ENCODE measurements at places on chromosomes 2 and 18.
A peak's percentile ranks its signal among the peaks of the same experiment; 100 is the strongest.

DNA sequence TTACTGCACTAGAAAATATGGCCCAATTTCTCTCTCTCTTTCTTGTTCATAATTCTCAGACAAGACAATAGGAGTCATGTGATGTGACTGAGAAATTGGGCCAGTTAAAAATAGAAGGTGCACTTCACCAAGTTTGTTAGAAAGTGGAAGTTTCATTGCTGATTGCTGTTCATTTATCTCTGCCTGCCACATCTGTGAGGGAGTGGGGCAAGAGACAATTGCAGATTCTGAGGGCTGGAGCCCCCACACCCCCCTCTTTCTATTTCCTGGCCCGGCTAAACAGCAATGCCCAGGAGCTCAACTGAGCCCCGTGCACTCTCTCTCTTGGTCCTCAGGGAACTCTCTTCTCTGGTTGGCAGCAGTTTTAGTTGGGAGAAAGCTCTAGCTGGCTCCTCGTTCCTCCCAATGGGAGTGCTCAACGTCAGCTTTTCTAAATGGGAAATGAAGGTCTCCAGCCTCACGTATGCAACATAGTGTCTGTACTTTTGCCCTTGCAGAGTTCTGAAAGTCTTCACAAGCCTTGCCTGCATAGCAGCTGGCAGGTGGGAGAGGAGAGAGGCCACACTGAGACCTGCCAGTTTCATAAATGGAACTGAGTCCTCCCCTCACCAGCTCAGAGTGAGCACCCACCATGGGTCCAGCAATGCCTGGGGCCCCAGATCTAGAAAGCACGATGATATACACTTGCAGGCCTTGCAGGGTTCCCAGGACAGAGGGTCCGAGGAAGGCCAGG is 115.7 kb downstream of the MYCN start:
- DNase-seq, result no peak

- no peak for DNase-seq
These were observed 523.1 kb upstream of the HS6ST1 start for GRCh38 chr2:128841803-128842202.

DNA sequence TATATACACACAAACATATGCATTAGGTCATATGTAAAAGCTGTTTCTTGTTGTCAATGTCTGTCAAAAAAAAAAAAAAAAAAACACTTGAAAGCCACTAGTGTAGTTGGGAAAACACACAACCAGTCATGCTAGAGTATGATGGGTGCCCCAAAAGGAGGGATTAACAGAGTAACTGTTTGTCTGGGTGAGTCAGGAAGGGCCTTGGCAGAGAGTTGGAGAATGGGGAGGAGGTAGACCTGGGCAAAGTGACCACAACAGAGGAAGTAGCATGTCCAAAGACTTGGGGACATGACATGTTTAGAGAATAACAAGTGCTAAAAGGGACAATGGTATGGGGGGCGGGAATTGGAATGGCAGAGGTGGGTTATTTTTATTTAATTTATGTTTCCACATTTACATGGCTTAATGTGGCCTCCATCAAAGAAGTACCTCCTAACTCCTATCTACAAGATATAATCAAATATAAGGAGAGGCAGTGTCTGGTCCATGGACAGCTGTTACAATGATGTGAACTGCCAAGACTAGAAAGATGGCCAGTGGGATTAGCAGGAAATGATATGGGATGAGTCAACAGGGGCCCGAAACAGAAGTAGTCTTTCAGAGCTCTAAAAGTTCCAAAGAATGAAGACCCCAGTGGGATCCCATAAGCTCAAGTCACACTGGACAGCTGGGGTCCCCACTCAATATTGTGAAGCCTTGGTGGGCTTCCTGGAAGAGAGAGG is 99.9 kb upstream of the ZFP36L2 start:
- DNase-seq, result no peak

DNA sequence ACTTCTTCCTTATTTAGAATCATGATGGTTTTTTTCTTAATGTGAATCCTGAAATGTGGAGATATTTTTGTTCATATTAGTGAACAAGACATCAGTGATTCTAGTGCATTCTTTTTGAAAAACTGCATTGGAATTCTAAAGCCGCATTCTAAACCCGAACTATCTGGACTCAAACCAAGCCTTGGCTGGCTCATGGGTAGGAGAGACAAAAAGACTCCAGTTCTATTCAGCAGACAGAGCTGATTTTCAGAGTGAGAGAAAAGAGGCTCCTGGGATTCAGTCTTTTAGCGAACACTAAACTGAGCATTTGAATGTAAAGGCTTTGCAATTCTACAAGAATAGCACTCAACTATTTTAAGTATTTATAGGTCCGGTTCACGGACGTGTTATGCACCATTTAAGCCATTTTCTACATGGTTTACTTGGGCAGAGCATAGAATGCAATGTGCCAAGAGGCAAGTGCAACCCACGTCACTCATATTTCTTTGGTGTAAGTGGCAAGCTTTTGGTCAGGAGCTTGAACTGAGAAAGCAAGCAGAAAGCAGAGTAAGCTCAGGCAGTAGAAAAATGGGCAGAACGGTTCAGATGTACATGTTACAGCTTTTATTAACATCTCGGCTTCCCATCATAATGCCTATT is 227.3 kb upstream of the RAB12 start:
- DNase-seq, result no peak

DNA sequence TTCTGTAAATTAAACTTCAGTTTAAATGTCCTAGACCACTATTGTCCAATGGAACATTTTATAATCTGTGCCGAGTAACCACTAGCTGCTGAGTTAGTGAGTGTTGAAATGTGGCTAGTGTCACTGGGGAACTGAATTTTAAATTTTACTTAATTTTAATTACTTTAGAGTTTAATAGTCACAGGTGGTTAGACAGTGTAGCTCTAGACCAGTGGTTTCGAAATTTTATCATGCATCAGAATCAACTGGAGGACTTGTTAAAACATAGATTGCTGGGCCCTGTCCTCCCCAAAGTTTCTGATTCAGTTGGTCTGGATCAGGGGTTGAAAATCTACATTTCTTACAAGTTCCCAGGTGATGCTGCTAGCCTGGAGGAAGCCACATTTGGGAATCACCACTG is 110.4 kb downstream of the FMNL2 start:
- no peak for DNase-seq

- DNase-seq, result peak; percentile 28
These were observed 332.2 kb downstream of the DYSF start for GRCh38 chr2:71785516-71785981.

DNA sequence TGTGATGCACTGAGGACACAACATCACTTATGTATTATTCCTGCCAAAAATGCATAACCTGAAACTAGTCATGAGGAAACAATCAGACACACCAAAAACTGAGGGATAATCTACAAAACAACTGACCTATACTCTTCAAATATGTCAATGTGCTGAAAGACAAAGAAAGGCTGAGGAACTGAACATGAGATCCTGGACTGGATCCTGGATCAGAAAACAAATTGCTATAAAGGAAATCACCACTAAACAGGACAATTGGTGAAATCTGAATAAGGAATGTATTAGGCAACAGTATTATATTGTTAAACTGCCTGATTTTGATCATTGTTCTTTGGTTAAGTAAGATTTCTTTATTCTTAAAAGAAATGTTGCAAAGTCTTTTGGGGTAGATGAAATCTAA is 28.8 kb downstream of the CUL3 start:
- DNase-seq, result no peak

DNA sequence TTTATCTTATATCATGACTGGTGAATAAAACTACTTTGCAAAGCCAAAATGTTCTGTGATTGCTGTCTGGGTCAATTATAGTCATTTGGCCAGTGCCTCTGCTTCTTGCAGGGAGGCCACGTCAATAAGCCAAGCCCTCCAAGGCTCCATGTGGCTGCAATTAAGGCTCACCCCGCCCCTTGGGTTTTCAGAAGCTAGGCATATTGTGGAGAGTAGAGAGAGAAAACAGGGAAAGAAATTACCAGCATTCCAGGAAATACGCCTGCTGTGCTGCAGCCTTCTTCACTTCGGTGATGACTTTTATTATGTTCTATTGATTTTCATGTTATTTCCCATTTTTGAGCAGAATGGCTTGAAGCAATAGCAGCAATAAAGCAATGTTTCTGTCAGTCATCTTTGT is 319.7 kb downstream of the SOX11 start:
- DNase-seq, result no peak

DNA sequence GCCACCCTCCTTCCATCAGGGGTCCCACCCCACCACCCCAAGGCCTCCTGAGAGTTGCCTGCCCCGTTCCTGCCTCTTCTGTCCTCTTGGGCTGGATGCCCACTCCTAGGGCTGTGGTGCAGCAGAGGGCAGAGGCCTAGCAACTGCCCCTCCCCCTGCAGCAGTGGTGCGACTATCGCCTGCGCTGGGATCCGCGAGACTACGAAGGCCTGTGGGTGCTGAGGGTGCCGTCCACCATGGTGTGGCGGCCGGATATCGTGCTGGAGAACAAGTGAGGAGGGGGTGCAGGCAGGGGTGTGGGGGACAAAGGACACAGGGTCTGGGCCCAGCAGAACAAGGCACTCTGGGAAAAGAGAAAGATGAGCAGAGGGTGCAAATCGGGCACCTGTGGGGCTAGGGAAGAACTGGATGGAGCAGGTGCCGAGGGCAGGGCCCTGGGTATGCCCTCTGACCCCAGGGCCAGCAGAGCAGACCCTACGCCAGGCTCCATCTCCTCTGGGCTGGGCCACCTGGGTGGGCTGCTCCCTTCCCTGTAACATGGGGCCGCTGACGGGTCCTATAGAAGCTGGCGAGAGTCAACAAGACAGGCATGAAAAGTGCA is 1.0 kb downstream of the CHRNG start:
- DNase-seq, result no peak

GRCh38 chr2:207126724-207127308 is 38.9 kb downstream of the KLF7 start:
- DNase-seq, result no peak

DNA sequence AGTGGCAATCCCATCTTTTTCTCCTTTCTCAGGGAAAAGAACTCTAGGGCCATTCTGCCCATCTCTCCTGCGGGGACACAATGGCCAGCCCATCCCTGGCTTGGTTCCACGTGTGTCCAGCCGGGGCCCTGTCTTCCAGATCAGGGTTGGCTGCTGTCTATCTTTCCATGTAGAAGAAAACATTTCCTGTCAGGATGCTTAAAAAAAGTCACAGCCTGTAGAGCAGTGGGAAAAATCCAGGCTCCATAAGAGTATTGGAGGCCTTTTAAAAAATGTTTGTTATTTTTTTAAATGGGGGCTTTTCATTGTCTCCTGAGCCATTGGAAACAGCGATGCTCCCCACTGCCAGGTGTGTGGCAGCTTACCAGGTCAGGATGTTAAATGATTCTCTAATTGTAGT is 105.6 kb downstream of the TGFA start:
- no peak for DNase-seq

- DNase-seq, result no peak
These were observed 367.1 kb downstream of the ZEB2 start for GRCh38 chr2:144152817-144153271.

DNA sequence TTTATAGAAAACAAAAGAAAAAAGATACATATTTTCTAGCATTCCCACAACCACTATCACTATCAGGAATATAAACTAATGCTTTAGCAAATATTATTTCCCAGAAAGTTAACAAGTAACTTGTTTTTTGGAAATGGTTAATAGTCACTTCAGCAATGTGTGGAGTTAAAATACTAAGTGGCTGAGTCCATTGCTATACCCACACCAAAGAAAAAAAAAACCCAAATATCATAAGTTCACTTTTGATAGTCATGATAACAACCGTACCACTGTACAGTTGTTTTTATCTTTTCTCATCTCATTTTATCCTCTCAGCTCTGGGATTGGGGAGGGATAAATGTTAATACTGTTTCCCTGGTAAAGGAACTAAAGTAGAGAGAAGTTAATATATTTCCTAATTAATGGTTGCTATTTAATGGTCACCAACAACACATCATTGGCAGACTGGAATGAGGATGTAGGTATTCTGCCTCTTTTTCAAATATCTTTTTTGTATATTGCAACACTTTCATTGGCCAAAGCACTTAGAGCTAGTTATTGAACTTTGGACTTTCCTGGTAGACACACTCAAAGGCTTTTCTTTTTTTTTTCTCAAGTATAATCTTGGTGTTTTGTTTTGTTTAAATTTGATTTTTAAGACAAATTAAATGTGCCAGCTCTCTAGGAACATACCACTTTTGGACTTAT is 18.4 kb upstream of the KANSL1L start:
- DNase-seq, result no peak

GRCh38 chr2:240372101-240372500 is 63.4 kb upstream of the GPC1 start:
- no peak for DNase-seq

DNA sequence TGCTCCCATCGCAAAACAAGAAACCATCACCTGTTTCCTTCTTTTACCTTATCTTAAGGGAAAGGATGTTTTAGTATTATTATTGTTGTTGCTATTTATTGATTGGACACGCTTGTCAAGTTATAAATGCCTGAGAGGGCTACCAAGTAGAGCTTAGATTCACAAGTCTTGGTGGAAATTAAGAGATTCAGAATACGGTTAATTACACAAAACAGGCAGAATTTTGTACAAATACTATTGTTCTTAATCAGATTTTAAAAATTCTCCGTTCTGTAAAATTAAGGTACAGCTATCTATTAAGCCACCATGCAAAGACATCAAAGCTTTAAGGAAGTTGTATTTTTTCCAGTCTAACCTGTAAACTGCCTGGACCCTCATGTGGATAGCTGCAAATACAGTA is 1.1 kb upstream of the ZNF521 start:
- DNase-seq, result no peak

DNA sequence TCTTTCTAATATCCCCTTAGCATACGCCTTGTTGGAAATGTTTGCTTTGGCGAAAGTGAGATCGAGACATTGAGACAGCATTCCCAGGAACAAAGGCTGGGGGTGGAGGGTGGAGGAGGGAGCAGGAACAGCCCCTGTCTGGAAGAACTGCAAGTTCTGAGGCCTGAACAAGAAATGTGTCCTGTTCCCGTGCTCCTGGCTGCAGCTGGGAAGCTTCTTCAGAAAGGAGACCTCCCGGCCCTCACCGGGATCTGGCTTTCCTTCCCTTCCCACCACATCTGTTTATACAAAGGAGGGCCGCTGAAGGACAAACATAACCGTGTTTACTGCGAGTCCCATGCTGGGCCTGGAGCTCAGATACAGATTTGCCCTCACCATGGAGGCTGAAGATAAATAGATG is 35.9 kb downstream of the AFF3 start:
- no peak for DNase-seq

DNA sequence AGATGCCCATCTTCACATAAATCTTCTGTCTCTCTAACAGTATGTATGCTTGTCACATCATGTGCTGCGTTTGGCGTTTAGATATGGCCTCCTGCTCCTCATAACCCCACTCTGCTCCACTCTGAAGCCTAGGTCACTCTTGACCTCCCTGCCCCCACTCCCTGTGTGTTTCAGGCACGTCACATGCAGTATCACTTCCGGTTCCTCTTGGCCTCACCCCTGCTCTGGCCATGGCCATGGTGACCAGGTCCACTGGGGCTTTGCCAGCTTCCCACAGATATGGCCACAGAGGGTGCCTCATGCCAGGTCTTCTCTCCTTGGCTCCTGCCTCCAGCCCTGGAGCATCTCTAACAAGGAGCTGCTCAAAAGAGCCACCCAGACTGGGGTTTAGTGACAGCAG is 160.0 kb downstream of the RNF152 start:
- DNase-seq, result no peak

DNA sequence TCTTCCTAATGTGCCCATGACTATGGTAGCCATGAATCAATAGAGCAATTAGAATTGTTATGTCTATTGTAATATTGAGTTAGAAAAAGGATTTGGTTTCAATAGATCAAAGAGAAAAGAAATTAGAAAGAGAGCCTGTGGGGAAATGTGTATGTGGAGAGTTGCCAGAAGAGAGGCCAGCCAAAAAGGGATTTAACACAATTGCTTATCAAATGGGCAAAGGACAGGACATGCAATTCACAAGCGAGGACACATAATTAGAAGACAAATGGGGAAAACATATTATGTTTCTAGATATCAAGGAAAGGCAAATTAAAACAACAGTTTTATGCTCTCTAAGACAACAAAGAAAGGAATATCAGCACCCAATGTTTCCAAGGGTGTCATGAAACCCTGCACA is 403.2 kb upstream of the KLHL29 start:
- no peak for DNase-seq

Data from activated CD8-positive, alpha-beta memory T cell treated with anti-CD3 and anti-CD28 coated beads for 24 hours (primary cell).